ENCODE measurements at places on chromosomes 13 and 19. TPM values are rescaled to one million over a fixed set of nuclear protein-coding genes. Genes with fewer than 3 reads are reported as not detected.

The GFY gene
- total RNA-seq = not detected

The FGF22 gene
- not detected for total RNA-seq

The URAD gene
- total RNA-seq = not detected

The TMEM238 gene
- total RNA-seq = not detected

The IL27RA gene
- total RNA-seq = 8.5 TPM

The CXCL17 gene
- not detected for total RNA-seq

The ONECUT3 gene
- not detected for total RNA-seq

The PCDH17 gene
- total RNA-seq = 2.6 TPM

The GATAD2A gene
- 50.7 TPM for total RNA-seq

The TINCR gene
- total RNA-seq = under 0.01 TPM

The MIPEP gene
- 14.4 TPM for total RNA-seq

The F2RL3 gene
- total RNA-seq = 3.1 TPM

The CACNG6 gene
- total RNA-seq = 1.6 TPM

The C19orf81 gene
- total RNA-seq = 1.2 TPM

The KANK3 gene
- 19.3 TPM for total RNA-seq

The CYP2F1 gene
- total RNA-seq = not detected

The NCCRP1 gene
- total RNA-seq = not detected

Measured in endothelial cell of coronary artery (primary cell).